ENCODE measurements at places on chromosomes 5 and 9. TPM values are rescaled to one million over a fixed set of nuclear protein-coding genes. Genes with fewer than 3 reads are reported as not detected.

GRCh38 chr5:92749943-92750342 lies 831.1 kb downstream of the NR2F1-AS1 start:
- DNase-seq: no peak

DNA sequence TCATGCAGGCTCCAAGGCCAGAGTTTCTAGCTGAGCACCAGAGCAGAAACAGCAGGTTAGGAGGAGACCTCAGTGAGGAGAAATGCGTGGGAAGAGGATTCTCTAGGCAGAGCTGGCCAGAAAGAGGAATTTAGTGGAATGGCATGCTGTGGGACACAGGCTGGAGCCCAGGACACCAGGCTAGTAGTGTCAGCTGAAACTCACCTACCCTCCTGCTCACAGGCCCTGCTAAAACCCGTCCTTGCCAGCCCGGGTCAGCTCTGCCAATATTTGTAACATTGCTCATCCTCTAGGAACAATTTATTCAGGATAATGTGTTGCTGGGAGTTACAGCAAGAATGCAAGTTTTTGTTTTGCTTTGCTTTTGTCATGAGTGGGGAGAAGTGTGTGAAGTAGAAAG lies 40.2 kb upstream of the AGXT2 start:
- no peak for DNase-seq

GRCh38 chr9:77024776-77025545 lies 5.5 kb downstream of the FOXB2 start:
- DNase-seq: no peak

GRCh38 chr5:139637438-139638089 lies 10.6 kb upstream of the CXXC5 start:
- peak; percentile 83 for DNase-seq

GRCh38 chr5:157902449-157903116 lies 43.6 kb upstream of the CLINT1 start:
- no peak for DNase-seq

GRCh38 chr5:82684659-82685058 lies 392.5 kb downstream of the TMEM167A start:
- DNase-seq: no peak

DNA sequence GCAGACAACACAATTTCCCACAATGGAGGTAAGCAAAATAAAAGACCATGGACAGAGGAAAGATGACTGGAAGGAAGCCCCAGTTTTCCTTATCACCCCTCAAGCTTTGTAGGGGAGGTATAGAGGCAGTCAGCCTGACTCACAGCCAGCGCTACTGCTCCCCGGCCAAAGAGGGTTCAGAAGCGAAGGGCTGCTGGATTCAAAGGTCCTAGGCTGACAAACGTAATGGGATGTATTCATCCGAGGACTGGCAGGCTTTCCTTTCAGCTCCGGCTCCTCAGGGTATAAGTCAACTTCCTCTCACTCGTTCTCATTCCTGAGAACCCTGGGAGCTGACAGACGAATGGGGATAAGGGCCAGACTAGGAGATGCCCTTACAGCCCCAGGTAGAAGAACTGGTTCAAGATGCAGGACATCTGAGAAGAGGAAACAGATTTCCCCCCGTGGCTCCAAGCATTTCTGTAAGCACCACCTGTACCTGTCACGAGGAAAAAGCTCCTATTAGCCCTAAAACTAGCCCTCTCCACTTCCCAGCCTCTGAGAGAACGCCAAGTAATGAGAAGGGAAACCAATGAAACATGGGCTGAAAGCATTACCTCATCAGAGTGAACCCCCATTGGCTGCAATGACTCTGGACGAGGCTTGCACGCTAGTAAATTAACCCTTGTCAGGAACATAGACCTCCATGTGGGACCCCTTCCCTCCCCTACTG lies 22.1 kb upstream of the FAM13B start:
- DNase-seq: no peak

The SEC24A gene
- total RNA-seq: 27.0 TPM

- no peak for DNase-seq
Measured at GRCh38 chr5:40346901-40347300, 332.8 kb upstream of the PTGER4 start.

The FBP2 gene
- not detected for total RNA-seq

DNA sequence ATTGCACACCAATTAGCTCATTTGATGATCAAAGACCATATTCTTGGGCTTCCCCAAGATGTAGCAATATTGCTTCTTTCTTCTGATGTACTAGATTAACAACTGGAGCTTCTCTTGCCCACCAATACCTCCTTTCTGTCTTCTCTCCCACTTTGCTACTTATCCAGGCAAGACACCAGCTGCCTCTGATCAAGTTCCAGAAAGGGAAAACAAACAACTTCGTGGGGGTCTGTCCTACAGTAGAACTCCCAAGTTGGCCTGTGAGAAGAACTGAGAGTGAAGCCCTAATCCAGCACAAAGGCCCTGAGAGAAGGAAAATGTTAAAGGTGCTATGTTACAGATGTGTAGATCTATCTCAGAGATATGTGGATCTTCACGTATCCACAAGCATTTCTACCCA lies 44.9 kb downstream of the ADAMTS12 start:
- no peak for DNase-seq

DNA sequence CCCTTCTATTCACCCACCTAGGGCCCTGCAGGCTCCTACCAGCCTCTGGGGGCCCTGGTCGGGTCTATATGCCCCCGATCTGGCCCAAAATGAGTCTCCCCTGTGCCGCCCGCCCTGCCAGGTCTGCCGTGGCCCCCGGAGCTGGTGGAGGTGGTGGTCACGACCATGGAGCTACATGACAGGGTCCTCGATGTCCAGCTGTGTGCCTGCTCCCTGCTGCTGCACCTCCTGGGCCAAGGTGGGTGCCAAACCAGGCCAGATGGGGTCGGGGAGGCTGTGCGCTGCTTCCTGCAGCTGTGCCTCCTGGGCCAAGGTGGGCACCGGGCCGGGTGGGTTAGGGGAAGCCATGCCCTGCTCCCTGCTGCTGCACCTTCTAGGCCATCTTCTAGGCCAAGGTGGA lies 17.5 kb downstream of the REXO4 start:
- no peak for DNase-seq

The OBP2B gene
- not detected for total RNA-seq

The IL11RA gene
- total RNA-seq: 27.5 TPM

GRCh38 chr5:89246864-89247263 lies 363.9 kb upstream of the MEF2C start:
- no peak for DNase-seq

DNA sequence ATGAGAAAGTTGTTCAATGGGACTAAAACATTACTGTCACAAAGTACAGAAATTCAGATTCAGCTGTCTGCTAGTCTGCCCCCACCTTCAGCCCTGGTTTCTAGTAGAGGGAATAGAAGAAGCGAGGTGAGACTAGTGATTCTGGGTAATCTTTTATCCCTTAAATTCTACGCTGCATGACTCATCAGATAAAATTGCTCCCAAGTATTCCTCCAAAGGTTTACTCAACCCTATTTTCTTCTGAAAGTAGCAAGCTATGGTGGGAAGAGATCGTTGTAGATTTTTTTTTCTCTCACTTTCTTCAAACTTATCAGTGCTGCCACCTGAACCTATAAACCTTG lies 318.9 kb upstream of the RIOK2 start:
- no peak for DNase-seq

GRCh38 chr9:90024409-90024808 lies 419.6 kb downstream of the GADD45G start:
- no peak for DNase-seq

DNA sequence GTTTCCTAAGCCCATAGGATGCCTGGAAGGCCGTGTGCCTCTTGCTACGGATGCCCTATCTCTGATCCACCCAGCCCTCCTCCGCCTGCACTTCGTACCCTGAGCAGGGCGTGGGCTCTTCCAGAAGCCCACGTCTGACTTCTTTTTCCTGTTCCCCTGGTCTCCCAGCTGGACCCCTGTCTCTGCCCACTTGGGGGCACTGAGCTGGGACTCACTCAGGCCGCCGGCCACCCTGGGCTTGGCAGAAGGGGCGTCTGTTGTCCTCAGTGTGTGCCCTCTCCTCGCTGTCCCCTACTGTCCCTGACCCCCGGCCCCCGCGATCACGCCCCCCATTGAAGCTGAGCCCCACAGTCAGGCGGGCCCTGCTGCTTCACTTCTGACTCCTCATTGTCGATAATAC lies 22.0 kb upstream of the RXRA start:
- DNase-seq: no peak

- no peak for DNase-seq
Measured at GRCh38 chr5:168312606-168313295, 21.3 kb downstream of the WWC1 start.

DNA sequence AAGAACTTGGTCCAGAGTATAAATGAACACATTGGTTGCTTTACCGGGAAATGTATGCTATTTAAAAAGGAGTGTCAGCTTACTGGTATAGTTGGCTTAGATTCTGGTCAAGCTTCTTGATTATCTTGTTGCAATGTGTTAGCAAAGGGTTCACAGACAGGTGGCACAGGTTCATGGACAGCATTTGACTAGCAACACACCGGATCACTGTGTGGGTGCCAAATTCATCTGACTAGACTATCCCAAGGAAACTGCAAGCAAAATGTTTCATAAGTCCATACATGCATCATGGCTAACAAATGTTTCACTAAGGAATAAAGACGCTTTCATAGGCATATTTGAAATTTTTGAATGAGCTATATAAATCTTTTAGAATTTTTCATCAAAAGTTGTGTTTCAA lies 274.1 kb downstream of the PLK2 start:
- no peak for DNase-seq

The PCDHGB7 gene
- 8.0 TPM for total RNA-seq

DNA sequence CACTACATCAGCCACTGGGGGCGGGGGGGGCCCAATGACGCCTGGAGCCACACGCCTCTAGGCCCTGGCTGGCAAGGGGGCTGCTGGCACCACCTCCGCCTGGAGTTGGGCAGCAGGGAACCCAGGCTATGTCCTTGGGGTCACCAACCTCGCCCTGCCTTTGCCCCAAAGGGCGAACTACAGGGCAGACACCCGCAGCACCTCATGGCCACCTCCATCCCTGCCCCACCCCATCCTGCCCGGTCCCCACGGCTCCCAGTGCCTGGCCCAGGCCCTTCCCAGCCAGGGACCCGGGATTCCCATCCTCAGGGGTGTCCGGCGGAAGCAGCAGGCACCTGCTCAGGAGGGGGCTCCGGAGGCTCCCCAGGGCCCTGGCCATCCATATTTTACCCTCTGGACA lies 37.0 kb downstream of the NACC2 start:
- no peak for DNase-seq

GRCh38 chr9:121071756-121072421 lies 2.9 kb upstream of the CNTRL start:
- DNase-seq: no peak

- DNase-seq: peak; percentile 14
Measured at GRCh38 chr5:31639481-31640411, 815 bp downstream of the PDZD2 start.

DNA sequence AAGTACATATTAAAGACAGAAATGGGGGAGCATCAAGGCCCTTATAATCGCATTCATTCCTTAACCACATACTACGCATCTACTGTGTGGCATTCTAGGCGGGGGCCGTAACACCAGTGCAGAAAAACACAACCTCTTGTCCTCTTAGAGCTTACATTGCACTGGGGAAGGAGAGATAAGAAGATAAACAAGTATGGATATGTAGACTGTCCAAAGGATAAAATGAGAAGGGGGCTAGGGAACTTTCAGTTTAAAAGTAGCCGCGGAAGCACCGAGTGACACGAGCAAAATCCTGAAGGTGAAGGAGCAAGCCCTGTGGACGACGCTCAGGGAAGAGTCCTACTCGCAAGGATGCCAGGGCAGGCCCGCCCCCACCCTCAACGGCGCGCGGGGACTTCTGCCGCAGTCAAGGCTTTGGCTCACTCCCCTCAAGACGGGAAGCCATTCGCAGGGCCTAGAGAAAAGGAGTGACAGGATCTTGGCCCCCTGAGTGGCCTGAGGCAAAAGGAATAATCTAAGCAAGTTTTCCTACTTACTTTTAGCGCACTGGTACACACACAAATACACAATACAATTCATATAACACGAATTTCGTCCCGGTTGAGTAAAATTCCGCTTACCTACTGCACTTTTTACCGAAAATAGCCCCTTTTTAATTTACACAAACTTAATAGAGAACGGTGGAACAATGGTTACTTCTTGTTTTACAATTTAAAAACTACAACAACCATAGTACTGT lies 1.3 kb upstream of the NIPBL start:
- DNase-seq: peak; percentile 24

- no peak for DNase-seq
Measured at GRCh38 chr9:77616191-77616590, 31.9 kb downstream of the GNA14 start.

DNA sequence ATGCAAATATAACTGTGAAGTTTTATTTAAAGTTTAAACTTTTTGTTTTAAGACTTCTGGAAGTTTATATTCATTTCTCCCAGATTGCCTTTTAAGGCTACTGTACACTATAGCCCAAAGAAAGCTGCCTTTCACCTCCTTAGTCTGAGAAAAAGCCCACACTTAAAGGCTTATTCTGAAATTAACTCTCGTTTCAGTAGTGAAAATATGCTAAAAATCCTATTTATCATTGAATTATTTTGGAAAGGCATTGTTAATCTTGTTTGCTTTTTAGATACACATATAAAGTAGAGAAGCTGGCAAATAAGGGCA lies 3.3 kb upstream of the PURA start:
- no peak for DNase-seq

- no peak for DNase-seq
Measured at GRCh38 chr9:21119093-21119770, 22.4 kb downstream of the IFNW1 start.

DNA sequence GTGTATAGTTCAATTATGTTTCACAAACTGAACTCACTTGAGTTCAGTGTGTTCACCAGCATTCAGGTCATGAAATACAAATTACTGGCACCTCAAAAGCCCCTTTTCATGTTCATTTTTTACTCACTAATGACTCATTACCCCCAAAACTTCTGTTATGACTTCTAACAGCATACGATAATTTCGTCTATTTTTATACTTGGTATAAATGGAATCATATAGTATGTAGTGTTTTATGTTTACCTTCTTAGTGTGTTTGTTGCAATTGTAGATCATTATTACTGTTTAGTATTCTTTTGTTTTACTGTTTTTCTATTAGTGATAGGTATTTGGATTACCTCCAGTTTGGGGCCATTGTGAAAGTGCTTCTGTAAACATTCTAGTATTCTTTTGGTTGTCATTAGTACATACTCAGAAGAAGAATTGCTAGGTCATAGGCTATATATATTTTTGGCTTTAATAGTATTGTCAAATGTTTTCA lies 33.4 kb downstream of the DDX4 start:
- no peak for DNase-seq

DNA sequence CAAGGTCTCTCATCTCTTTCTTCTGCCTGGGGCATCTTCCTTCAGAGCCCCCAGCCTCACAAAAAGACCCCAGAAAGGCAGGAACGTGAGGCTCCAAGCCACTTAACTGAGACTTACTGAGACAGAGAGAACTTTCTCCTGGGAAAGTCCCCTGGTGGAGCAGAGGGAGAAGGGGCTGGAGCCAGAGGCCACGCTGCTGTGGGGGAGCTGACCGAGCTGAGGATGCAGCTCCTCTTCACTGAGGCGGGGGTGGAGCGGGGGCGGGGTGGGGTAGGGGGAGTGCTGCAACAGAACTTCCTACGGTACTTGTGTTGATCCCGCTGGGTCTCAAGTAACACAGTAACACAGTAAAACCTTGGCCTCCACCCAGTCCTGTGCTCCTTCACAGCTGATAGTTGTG lies 204.0 kb downstream of the FSTL4 start:
- no peak for DNase-seq

GRCh38 chr5:124342584-124342983 lies 403.9 kb downstream of the ZNF608 start:
- no peak for DNase-seq

GRCh38 chr5:52685971-52686370 lies 101.7 kb upstream of the ITGA1 start:
- no peak for DNase-seq
